ENCODE measurements at places on chromosomes 3 and 15.

DNA sequence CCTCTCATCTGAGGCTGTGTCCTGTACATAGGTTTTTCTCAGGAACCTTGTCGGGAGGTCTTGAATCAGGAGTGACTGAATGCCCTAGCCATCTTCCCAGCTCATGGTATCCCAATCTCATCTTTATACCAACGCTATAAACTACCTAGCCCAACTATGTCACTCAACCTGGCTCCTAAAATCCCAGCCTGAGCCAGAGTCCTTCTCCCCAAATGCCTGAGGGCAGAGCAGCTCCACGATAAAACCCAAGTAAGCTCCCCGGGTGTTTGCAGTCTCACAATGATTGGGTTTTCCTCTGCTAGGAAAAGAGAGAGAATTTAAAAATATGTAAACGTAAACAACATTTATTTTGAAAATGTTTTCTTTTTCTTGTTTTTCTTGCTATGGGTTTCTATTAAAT is 14.4 kb downstream of the EIF1B start:
- no peaks in the 10 kb centered on the region for H3K4me1 ChIP-seq
- no peak overlapping the region for H3K27ac ChIP-seq
- H3K36me3 ChIP-seq = no peaks in the 10 kb centered on the region
- no peak for DNase-seq
- H3K4me3 ChIP-seq = no peak overlapping the region

GRCh38 chr3:120264963-120265362 is 20.1 kb downstream of the GPR156 start:
- H3K36me3 ChIP-seq = no peaks in the 10 kb centered on the region
- no peak overlapping the region for H3K4me3 ChIP-seq
- H3K27ac ChIP-seq = no peak overlapping the region

- no peak overlapping the region for H3K27ac ChIP-seq
- H3K27me3 ChIP-seq = no peaks in the 10 kb centered on the region
- H3K4me1 ChIP-seq = no peaks in the 10 kb centered on the region
- no peak for DNase-seq
- no peak overlapping the region for H3K4me3 ChIP-seq
- H3K36me3 ChIP-seq = no peaks in the 10 kb centered on the region
Measured at GRCh38 chr3:182129740-182130139, 418.0 kb downstream of the SOX2 start.

GRCh38 chr3:24523988-24524727 is 29.5 kb upstream of the THRB start:
- no peak overlapping the region for H3K4me3 ChIP-seq
- H3K27me3 ChIP-seq = peaks cover 4% of the 10 kb centered on the region
- no peak overlapping the region for H3K27ac ChIP-seq
- no peaks in the 10 kb centered on the region for H3K4me1 ChIP-seq

GRCh38 chr3:20853890-20854289 is 667.9 kb upstream of the SGO1 start:
- no peak overlapping the region for H3K27ac ChIP-seq
- no peak for DNase-seq
- no peaks in the 10 kb centered on the region for H3K27me3 ChIP-seq
- H3K4me3 ChIP-seq = no peak overlapping the region
- H3K36me3 ChIP-seq = no peaks in the 10 kb centered on the region

DNA sequence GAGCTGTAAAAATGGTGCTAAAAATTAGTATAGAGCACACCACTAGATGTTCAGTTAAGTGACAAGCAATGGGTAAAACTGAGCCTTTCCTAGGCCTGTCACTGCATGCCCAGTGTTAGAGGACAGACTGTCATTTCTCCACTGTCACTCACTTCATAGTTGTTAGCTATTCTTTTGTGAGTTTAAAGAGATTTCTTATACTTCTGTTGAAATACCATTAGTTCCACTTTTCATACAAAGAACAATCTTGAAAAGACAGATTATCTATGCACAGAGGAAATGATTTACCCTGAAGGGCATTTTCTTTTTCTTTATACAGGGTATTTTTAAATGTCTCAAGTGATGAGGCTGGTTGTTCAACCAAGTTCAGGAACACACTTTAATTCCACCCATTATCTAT is 28.3 kb upstream of the CHMP2B start:
- H3K36me3 ChIP-seq = no peaks in the 10 kb centered on the region
- H3K4me1 ChIP-seq = no peaks in the 10 kb centered on the region
- H3K4me3 ChIP-seq = no peak overlapping the region
- H3K27ac ChIP-seq = no peak overlapping the region
- peaks cover 2% of the 10 kb centered on the region for H3K27me3 ChIP-seq

DNA sequence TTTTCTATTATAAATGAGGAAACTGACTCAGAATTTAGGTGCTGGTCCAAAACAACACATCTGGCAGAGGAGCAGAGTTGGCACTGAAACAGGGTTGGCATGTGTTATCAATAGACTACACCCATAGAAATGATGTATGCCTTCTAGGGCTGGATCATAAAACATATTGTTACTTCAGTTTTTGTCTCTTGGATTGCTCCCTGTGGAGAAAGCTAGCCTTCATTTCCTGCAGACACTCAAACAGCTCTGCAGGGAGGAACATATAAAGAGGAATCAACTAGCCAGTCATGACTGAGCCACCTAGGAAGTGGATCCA is 507 bp upstream of the MRPL3 start:
- H3K4me3 ChIP-seq = no peak overlapping the region
- peaks cover 6% of the 10 kb centered on the region for H3K36me3 ChIP-seq
- H3K27ac ChIP-seq = peak overlapping the region; percentile 76
- H3K27me3 ChIP-seq = no peaks in the 10 kb centered on the region
- peaks cover 28% of the 10 kb centered on the region for H3K4me1 ChIP-seq

- H3K4me3 ChIP-seq = no peak overlapping the region
- H3K36me3 ChIP-seq = no peaks in the 10 kb centered on the region
- H3K27ac ChIP-seq = no peak overlapping the region
- no peaks in the 10 kb centered on the region for H3K27me3 ChIP-seq
- peaks cover 13% of the 10 kb centered on the region for H3K4me1 ChIP-seq
Measured at GRCh38 chr3:14280326-14280725, 101.7 kb downstream of the LSM3 start.

GRCh38 chr3:57917601-57918000 is 90.6 kb upstream of the FLNB start:
- DNase-seq = no peak
- H3K27ac ChIP-seq = no peak overlapping the region
- H3K4me3 ChIP-seq = no peak overlapping the region
- H3K36me3 ChIP-seq = peaks cover 14% of the 10 kb centered on the region
- no peaks in the 10 kb centered on the region for H3K27me3 ChIP-seq

DNA sequence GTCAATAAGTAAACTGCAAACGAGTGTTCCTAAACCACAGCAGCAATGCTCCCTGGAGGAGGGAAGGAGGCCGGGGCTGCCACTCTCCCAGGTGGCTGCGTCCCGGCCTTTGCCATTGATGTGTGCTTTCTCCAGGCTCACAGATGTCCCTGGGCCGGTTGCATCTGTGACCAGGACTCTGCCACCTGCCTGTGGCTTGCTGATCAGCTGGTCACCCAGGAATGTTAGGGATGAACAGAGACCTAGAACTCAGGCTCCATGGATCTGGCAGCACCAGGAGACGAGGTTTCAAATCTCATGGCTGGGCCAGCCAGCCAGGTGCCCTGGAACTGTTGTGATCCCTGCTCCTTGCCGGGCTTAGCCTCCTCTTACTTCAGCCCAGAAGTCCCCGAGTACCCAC is 65.7 kb downstream of the KLF15 start:
- no peak overlapping the region for H3K4me3 ChIP-seq
- no peak for DNase-seq
- H3K4me1 ChIP-seq = peaks cover 5% of the 10 kb centered on the region
- H3K36me3 ChIP-seq = no peaks in the 10 kb centered on the region
- no peak overlapping the region for H3K27ac ChIP-seq
- H3K27me3 ChIP-seq = peaks cover 28% of the 10 kb centered on the region

DNA sequence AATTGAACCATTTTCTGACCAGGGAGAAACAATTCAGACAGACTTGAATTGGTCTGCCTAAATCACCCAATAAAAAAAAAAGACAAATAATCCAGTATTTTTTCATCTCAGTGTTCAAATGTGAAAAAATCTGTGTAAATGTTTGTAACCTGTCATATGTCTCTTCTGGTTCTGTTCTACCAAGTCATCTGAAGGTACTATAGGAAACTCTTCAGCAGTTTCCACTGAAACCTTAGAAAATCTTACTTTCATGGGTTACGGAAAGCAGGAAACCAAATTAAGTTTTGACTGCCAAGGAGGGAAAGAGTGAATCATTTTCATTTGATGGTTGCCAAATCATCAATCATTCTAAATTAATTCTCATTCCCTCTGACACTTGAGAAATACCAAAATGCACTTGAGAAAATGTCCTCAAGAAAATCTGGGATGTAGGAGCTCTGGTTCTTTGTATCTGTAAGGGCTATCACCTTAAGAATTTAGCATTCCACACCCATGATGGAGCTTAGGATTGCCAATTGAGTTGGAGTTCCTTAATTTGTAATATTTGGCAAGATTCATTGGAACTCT is 278.2 kb upstream of the KCNH8 start:
- no peaks in the 10 kb centered on the region for H3K27me3 ChIP-seq
- H3K4me1 ChIP-seq = no peaks in the 10 kb centered on the region
- no peak overlapping the region for H3K4me3 ChIP-seq
- no peaks in the 10 kb centered on the region for H3K36me3 ChIP-seq
- no peak overlapping the region for H3K27ac ChIP-seq
- DNase-seq = no peak

GRCh38 chr3:153680526-153680925 is 440.7 kb upstream of the ARHGEF26 start:
- H3K27me3 ChIP-seq = no peaks in the 10 kb centered on the region
- no peaks in the 10 kb centered on the region for H3K36me3 ChIP-seq
- no peak overlapping the region for H3K27ac ChIP-seq

DNA sequence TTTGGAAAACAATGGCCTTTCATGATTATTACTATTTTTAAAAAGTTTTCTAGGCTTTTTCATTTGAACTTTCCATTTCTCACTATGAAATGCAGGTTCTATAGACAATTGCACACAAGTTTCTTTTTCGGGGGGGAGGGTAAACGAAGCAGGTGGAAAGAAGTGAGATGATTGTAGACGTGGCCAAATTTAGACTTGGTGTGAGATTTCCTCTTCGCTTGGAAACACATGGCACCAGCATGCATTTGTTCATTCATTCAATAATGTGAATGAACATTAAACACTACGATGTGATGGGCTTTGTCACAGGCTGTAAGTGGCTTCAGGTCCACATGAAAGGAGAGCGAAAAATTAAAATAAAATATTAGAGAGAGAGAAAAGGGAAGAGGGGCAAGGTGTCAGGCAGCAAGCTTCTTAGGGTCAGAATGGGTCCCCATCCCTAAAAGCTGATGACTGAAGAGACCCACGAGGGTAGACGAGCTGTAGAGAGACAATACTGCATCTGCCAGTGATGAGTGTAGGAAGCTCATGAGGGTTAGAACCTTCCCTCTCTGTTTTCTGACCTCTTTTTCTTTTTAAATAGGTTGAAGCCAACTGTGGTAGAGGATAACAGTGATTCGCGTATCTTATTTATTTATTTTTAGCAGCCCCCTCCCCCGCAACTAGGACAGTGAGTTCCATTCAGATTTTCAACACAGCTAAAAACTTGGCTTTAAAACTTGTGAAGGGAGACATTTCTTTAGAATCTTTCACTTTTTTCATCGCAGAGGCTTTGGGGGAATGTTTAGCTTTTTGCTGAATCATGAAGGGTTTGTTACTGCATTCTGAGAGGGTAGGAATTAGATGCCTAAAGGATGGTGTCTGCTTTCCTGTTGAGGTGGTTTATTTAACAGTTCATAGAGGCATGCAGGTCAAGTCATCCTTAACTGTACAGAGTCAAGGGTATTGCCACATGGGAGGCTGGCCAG is 36.2 kb downstream of the GAP43 start:
- peak overlapping the region; percentile 60 for H3K27ac ChIP-seq
- DNase-seq = peak; percentile 18
- H3K36me3 ChIP-seq = no peaks in the 10 kb centered on the region
- H3K4me1 ChIP-seq = peaks cover 14% of the 10 kb centered on the region

DNA sequence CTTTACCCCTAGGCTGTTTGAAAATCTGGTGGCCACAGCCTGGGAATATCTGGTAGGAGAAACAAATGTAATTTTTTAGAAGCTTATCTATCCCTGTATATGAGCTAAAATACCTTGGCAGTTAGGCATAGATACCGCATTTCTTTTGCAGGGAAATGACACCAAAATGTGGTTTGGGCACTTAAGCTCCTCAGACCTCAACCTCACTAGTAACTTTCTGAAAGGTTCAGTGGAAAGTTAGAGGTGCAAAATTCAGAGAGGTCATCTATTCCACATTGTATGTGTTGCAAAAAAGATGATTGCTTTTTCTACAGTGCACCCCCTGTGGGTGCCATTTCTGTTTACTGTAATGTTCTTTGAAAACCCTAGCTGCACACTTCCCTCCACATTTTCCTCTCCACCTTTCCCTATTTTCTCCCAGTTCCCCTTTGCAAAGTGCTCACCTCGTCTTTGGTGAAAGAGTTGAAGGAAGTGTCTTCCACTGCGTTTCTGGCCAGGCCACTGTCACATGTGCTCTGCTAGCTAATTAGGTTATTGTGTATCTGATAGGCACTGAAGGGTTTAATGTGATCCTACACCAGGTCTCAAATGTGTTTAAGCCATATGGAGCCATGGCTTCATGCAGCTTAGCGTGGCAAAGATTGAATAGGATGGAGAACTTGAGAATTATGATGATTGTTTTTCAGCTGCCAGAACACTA is 1.3 kb downstream of the SACM1L start:
- DNase-seq = peak; percentile 25
- H3K4me1 ChIP-seq = peaks cover 39% of the 10 kb centered on the region
- no peaks in the 10 kb centered on the region for H3K27me3 ChIP-seq
- H3K27ac ChIP-seq = peak overlapping the region; percentile 85

- no peak for DNase-seq
- no peaks in the 10 kb centered on the region for H3K27me3 ChIP-seq
- no peak overlapping the region for H3K27ac ChIP-seq
- H3K4me3 ChIP-seq = no peak overlapping the region
- H3K36me3 ChIP-seq = no peaks in the 10 kb centered on the region
- H3K4me1 ChIP-seq = no peaks in the 10 kb centered on the region
Measured at GRCh38 chr3:113574213-113574612, 41.9 kb downstream of the SIDT1 start.

- no peaks in the 10 kb centered on the region for H3K4me1 ChIP-seq
- no peaks in the 10 kb centered on the region for H3K36me3 ChIP-seq
- no peak for DNase-seq
- no peaks in the 10 kb centered on the region for H3K27me3 ChIP-seq
- no peak overlapping the region for H3K27ac ChIP-seq
Measured at GRCh38 chr15:49066372-49066771, 20.1 kb upstream of the SECISBP2L start.

DNA sequence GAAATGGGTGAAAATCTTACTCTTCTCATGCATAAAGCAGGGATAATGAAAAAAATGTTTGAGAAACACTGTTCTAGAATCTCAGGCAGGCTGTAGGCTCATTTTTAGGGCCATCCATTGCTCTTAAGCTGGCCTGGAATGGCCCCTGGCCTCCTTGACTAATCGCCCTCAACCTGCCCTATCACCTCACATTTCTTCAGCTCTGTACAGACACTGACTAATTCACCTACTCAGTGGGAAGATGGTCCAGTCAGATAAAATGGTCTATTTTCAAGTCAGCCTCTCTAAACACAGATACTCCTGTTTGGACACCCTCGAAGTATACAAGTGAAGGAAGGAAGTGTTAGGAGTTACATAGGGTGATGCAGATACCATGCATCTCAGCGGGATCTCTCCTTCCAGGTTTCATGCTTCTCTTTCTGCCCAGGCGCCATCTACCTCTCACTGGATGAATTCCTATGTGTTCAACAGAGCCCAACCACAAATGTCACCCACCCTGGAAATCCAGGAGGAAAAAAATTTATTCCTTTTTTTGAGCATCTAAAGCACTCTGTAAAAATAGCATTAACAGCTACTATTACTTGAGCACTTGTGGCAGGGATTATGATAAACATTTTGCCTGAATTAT is 12.1 kb downstream of the FMN1 start:
- H3K27me3 ChIP-seq = no peaks in the 10 kb centered on the region
- no peak overlapping the region for H3K4me3 ChIP-seq
- no peaks in the 10 kb centered on the region for H3K4me1 ChIP-seq
- no peak for DNase-seq
- no peaks in the 10 kb centered on the region for H3K36me3 ChIP-seq
- no peak overlapping the region for H3K27ac ChIP-seq
